ENCODE measurements at places on chromosomes 13 and 19.

DNA sequence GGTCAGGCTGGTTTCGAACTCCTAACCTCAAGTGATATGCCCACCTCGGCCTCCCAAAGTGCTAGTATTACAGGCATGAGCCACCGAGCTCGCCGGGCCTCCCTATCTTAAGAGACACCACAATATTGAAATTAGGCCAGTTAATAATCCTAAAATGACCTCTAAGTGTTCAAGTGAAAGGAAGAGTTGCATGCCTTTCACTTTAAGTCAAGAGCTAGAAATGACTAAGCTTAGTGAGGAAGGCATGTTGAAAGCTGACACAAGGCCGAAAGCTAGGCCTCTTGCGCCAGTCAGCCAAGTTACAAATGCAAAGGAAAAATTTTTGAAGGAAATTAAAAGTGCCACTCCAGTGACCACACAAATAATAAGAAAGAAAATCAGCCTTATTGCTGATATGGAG is 144.5 kb upstream of the FNDC3A start:
- DNase-seq, result no peak

GRCh38 chr13:113035213-113035800 is 66.3 kb downstream of the MCF2L start:
- no peak for DNase-seq

GRCh38 chr19:5692723-5693194 is 2.7 kb downstream of the RPL36 start:
- no peak for DNase-seq

GRCh38 chr19:55489711-55490477 is 1.7 kb downstream of the SSC5D start:
- peak; percentile 35 for DNase-seq

DNA sequence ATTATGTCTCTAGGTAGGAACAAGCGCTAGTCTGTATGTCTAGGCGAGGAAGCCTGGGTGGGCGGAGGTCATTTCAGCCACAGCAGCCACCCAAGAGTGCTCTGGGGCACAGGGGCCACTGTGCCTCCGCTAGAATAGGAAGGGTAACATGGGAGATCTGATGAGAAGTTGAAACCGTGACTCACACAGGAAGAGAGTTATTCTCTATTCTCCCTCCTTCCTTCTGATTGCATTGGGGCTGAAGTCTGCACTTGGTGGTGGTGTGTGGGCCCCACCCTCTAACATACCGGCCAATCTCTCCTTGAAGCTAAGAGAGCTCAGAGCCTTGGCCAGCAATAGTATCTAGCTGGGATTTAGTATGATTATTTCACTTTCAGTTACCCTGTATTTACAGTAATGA is 20.3 kb upstream of the GGACT start:
- peak; percentile 70 for DNase-seq

- DNase-seq, result peak; percentile 52
Measured at GRCh38 chr13:28582225-28582891, 76.6 kb upstream of the POMP start.

- DNase-seq, result peak; percentile 82
Measured at GRCh38 chr19:35153701-35154524, 622 bp upstream of the FXYD5 start.

- DNase-seq, result no peak
Measured at GRCh38 chr13:30110301-30111070, 196.9 kb downstream of the KATNAL1 start.

- DNase-seq, result no peak
Measured at GRCh38 chr13:83634601-83635000, 247.7 kb downstream of the SLITRK1 start.

- DNase-seq, result no peak
Measured at GRCh38 chr19:1475751-1476437, 3.1 kb downstream of the C19orf25 start.

- no peak for DNase-seq
Measured at GRCh38 chr19:10690341-10690781, 10.9 kb upstream of the QTRT1 start.

DNA sequence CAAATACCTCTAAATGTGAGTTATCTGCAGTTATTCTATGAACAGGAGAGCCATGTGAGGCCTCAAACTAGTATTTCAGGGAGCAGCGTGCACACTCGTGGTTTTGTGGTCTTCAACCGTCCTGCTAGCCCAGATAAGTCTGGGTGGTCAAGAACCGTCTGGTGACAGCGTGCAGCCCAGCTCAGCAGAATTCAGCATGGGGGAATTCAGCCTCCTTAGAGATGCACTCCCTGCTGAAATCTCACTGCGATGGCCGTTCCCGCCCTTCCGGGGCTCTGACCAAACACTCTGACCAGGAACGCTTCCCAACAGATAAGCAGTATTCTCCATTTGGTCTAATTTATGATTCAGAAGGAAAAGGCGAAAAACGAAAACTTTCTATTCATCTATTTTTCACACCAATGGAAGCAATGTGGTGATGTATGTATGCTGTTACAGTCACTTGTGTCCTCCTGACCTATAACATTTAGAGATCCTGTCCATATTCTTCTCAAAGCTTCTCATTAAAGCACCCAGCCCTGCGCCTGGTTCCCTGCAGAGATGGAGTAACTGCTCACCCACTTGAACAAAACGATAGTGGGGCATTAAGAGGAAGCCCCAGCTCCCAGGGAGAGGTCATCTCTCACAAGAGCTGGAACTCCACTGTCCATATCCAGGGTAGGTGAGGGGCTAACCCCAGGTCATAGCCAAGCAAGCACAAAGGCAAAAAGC is 2.9 kb downstream of the ANKRD27 start:
- no peak for DNase-seq

GRCh38 chr19:28468701-28469459 is 744.1 kb downstream of the UQCRFS1 start:
- no peak for DNase-seq

GRCh38 chr13:97460004-97460775 is 26.2 kb downstream of the RAP2A start:
- peak; percentile 62 for DNase-seq

DNA sequence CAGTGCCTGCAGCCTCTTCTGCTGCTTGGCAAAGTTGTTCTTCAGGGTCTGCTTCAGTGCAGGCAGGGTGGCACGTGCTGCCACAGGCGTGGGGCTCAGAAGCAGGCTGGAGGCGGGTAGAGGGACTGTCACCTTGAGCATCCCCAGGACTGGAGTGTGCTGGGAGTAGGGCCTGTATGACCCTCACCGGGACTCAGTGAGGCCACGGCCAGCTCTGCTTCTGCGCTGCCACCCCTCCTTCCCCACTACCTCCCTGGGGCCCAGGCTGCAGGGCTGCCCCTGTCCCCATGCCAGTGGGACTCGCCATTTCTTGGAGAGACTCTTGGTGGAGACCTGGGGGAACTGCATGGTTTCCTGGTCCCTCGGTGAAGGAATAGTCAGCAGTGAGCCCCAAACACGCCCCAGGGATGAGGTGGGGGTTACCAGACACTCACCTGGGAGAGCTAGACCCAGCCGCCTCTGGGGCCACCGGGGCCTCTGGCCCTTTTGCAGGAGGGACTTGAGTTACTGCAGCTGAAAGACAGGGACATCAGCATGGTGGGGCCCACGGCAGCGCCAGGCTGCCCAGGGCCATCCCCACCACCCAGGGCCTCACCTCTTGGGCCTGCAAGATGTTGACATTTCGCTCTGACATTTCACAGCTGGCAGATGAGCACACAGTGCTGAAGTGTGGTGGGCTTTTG is 29.9 kb downstream of the TUBA3C start:
- no peak for DNase-seq

Measured in GM20000 (cell line).